ENCODE measurements at places on chromosomes 12 and 14.

DNA sequence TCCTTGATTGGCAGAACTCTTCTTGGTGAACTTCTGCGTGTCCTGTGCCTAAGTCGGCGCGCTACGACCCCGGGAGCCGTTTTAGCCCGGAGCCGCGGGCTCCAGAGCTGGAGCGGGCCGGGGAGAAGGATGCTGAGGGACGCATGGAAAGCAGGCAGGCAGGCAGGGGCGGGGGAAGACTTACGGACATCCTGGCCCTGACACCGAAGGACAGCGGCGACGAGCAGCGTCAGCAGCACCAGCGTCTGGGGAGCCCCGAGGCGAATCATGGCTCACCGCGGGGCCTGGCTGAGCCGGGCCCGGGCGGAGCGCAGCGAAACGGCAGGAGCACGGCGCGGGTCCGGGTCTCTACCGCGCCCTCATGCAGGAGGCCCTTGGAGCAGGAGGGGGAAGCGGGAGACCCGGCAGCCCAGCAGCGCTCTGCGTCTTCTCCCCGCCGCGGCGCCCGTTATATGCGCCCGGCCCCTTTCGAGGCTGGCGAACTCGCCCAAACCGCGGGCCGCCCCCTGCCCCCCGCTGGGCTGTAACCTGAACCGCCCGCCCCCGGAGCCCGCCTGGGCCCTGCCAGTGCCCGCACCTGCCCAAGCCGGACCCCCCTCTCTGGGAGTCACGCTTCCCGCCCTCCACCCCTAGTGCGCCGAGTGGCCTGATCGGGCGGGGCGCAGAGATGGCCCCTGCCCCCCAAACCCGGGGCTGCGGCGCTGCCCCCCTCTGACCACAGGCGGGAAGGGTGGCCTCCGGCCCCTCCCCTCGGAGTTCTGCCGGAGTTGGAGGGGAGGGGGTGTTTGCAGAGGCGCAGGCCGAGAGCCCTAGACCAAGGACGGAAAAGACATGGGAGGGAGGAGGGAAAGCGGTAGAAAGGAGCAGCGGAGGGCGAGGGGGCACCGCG is at the start of gene COL2A1:
Gene COL2A1 (minus strand): TSS at position 424 of the 889 bp plus-strand sequence. CDS start 155 bp downstream, at position 269.
- DNase-seq: peak; percentile 42

GRCh38 chr14:50388256-50388931 is 8.3 kb downstream of the CDKL1 start:
- no peak for DNase-seq

- DNase-seq: no peak
Observed at GRCh38 chr14:81401420-81402122, 1.4 kb upstream of the STON2 start.

GRCh38 chr14:103870144-103870876 is 22.9 kb upstream of the PPP1R13B start:
- no peak for DNase-seq

DNA sequence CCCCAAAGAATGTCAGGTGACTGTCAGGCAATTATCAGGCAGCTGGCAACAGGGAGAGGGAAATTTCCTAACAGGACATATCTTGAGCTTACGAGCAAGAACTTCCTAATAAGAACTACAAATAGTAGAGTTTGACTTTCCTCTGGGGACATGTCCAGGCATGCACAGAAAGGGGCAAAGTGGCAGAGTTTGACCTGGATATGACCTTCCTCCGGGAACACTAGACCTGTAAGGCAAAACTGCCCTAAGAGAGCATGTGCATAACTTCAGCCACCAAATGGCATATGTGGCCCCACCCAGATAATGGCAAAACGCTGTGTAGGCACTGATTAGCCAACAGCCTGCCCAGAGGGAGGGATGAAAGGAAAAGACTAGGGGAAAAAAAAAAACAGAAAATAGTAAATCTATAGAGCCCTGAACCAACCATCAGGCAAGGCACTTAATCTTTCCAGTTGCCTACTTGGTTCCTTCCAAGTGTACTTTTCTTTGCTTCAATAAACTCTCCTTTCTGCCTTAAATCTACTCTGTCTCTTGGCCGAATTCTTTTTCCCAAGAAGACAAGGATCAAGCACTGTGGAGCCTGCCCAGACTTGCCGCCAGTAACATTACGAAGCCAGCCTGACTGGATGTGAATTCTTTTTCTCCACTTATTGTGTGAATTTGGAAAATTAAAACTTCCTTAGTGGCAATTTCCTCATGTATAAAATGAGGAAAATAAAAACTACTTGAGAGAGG is 164.1 kb downstream of the SPTSSA start:
- no peak for DNase-seq

DNA sequence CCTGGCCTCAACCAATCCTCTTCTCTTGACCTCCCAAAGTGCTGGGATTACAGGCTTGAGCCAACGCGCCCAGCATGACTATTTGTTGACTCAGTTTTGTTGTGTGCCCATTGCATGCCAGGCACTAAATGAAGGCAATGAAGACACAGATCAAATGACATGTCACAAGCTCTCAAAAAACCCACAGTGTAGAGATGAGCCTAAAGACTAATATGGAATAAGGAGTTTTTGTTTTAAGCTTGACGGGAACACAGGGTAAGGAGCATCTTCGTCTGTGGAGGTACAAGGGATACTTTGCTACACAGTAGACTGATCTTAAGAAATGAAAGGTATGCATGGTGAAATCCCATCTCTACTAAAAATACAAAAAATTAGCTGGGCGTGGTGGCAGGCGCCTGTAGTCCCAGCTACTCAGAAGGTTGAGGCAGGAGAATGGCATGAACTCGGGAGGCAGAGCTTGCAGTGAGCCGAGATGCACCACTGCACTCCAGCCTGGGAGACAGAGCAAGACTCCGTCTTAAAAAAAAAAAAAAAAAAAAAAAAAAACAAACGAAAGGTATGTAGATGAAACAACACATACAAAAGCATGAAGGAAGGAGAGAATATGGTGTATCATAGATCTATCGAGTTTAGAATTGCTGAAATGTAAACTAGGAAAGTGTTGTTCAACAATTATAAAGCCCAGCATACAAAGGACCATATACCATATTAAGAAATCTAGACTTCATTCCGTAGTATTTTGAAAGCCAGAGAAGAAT is 122.1 kb upstream of the PTPRB start:
- no peak for DNase-seq

DNA sequence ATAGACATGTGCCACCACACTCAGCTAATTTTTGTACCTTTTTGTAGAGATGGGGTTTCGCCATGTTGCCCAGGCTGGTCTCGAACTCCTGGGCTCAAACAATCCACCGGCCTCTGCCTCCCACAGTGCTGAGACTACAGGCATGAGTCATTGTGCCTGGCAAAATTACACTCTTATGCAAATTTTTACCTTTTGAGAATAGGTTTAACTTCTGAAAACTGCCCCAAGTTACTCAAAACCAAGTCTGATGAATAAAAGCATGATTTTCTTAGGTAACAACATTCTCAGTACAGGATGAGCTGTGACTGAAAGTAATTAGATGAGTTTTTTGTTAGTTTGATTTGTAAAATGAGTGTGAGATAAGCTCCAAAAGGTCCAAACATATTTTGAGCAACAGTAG is 166.0 kb downstream of the RPS29 start:
- no peak for DNase-seq

GRCh38 chr14:106308839-106309389 is 782.5 kb downstream of the TMEM121 start:
- no peak for DNase-seq

GRCh38 chr14:95274279-95274678 is 45.4 kb downstream of the CLMN start:
- no peak for DNase-seq

DNA sequence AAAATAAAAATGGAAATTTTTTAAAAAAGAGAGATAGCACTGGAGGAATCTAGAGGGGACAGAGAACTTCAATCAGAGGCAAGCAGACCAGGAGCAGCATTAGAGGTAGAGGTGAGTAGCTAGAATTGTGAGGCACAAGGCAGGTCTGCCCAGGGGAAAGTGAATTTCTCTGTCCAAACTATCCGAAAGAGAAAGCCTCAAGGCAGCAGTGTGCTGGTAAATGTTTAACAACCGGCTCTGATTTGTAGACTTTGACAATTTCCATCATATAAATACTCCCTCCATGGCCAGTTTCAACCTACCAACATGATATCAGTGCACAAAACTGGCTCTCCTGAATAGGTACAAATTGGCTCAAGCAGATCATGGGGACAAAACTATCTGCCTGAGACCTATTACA is 160.6 kb upstream of the EGLN3 start:
- no peak for DNase-seq

GRCh38 chr12:44000309-44000952 is 164.6 kb downstream of the TMEM117 start:
- peak; percentile 54 for DNase-seq

DNA sequence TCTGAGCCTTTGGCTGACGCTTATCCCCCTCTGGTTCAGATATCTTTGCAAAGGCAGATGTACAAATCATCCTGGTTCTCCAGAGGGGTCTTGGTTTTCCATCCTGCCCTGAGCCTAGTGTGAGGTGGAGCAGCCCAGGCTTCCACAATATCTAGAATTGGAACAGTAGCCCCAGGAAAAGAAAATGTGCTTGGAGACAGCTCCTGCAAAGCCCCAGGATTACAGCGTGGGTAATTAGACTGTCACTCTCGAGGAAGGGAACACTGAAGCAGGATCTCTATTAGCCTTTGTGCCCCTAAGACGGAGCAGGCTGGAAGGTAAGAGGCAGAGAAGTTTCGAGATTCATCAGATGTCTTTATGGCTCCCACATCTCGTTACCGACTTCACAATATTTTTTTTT is 59.4 kb downstream of the TMEM132C start:
- no peak for DNase-seq

- DNase-seq: no peak
Observed at GRCh38 chr14:102796661-102797190, 19.5 kb downstream of the TRAF3 start.

- DNase-seq: peak; percentile 85
Observed at GRCh38 chr14:68947802-68948201, 31.3 kb downstream of the ACTN1 start.

- DNase-seq: no peak
Observed at GRCh38 chr12:25725931-25726330, 172.8 kb upstream of the LMNTD1 start.

- no peak for DNase-seq
Observed at GRCh38 chr14:98408024-98408555, 863.9 kb downstream of the BCL11B start.

DNA sequence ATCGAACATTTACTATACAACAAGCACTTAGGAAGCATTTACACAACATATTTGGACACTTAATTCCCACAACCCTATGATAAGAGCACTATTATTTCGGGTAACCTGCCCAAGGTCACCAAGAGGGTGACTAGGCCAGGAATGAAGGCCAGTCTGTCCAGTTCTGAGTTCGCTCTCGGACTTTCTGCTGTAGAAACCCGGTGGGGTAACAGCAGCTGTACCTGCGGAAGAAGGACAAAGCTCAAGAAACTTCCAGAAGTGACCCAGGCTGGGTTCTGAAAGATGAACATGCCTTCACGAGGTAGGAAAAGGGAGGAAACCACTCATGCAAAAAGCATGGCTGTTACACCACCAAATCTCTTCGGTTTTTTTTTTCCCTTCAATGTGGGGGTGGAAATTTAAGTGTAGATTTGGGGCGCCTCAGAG is 10.8 kb downstream of the PLA2G1B start:
- no peak for DNase-seq

DNA sequence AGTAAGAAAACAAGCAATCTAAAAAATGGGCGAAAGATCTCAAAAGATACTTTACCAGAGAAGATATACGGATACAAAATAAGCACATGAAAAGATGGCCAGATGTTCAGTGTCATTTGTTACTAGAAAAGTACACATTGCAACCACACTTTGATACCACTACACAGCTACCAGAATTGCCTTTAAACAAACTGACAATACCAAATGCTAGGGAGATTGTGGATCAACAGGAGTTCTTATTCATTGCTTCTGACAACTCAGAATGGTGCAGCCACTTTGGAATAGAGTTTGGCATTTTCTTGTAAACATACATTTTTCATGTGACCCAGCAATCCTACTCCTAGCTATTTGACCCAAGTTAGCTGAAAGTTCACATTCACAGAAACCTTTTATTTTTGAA is 136.3 kb downstream of the FUT8 start:
- no peak for DNase-seq

DNA sequence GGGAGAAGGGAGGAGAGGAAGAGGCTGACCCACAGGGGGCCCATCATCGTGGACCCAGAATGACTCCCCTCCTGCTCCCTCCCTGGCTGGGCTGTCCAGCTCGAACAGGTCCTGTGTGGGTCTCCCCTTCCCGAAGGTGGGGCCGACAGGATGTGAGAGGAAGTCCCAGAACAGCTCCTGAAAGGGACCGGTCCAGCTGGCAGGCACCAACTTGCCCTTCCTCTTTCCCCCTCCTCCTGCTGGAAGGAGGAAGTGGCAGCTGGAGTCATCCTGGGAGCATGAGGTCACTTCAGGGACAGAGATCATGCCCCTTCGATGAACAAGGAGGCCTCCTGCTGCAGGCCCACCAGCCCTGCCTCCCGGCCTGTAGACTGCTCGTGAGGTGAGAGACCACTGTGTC is 35.0 kb upstream of the BEGAIN start:
- DNase-seq: no peak
